ENCODE measurements at places on chromosomes 12 and 14. TPM values are rescaled to one million over a fixed set of nuclear protein-coding genes. Genes with fewer than 3 reads are reported as not detected.

Gene MYF5
- not detected for total RNA-seq

DNA sequence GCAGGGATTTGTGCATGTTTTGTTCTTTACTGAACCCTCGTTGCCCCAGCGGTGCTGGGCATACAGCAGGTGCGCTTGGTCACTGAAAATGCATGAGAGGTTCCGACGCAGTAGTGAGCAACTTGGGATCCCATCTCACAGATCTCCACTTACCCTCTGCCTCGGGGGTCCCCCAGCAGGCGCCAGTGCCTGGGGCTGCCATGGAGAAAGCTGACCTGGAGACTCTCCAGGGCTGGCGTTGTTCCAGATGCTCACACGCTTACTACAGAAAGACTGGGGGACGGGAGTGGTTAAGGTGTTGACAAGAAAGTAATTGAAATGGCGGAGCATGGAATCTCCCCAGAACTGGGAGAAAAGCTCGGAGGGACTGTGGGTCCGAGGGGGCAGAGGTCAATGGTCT lies 14.2 kb downstream of the GLT1D1 start:
- H3K4me3 ChIP-seq, result no peak overlapping the region
- DNase-seq, result no peak
- H3K4me1 ChIP-seq, result no peaks in the 10 kb centered on the region
- H3K27ac ChIP-seq, result no peak overlapping the region
- no peaks in the 10 kb centered on the region for H3K36me3 ChIP-seq
- no peaks in the 10 kb centered on the region for H3K27me3 ChIP-seq

GRCh38 chr12:76249501-76249900 lies 98.7 kb downstream of the BBS10 start:
- no peaks in the 10 kb centered on the region for H3K4me1 ChIP-seq
- peaks cover 14% of the 10 kb centered on the region for H3K27me3 ChIP-seq
- DNase-seq, result no peak
- no peak overlapping the region for H3K4me3 ChIP-seq
- H3K36me3 ChIP-seq, result no peaks in the 10 kb centered on the region

- no peak for DNase-seq
- H3K4me1 ChIP-seq, result peaks cover 16% of the 10 kb centered on the region
- H3K4me3 ChIP-seq, result no peak overlapping the region
- no peak overlapping the region for H3K27ac ChIP-seq
- no peaks in the 10 kb centered on the region for H3K36me3 ChIP-seq
- H3K27me3 ChIP-seq, result no peaks in the 10 kb centered on the region
Observed at GRCh38 chr12:6213969-6214368, 13.8 kb downstream of the CD9 start.

- H3K4me3 ChIP-seq, result no peak overlapping the region
- DNase-seq, result no peak
- H3K4me1 ChIP-seq, result peaks cover 26% of the 10 kb centered on the region
- peaks cover 18% of the 10 kb centered on the region for H3K36me3 ChIP-seq
- no peak overlapping the region for H3K27ac ChIP-seq
- no peaks in the 10 kb centered on the region for H3K27me3 ChIP-seq
Observed at GRCh38 chr12:94982456-94982855, 21.0 kb downstream of the NDUFA12 start.

GRCh38 chr12:9364224-9365176 lies 156.3 kb upstream of the PZP start:
- no peak for DNase-seq
- H3K36me3 ChIP-seq, result peaks cover 2% of the 10 kb centered on the region
- H3K27me3 ChIP-seq, result peaks cover 2% of the 10 kb centered on the region
- peaks cover 34% of the 10 kb centered on the region for H3K4me1 ChIP-seq

Gene ACTR6
- total RNA-seq, result 38.2 TPM

- H3K27me3 ChIP-seq, result no peaks in the 10 kb centered on the region
- H3K4me3 ChIP-seq, result no peak overlapping the region
- no peak for DNase-seq
- H3K36me3 ChIP-seq, result peaks cover 30% of the 10 kb centered on the region
Observed at GRCh38 chr12:68636268-68636667, 25.6 kb downstream of the RAP1B start.

DNA sequence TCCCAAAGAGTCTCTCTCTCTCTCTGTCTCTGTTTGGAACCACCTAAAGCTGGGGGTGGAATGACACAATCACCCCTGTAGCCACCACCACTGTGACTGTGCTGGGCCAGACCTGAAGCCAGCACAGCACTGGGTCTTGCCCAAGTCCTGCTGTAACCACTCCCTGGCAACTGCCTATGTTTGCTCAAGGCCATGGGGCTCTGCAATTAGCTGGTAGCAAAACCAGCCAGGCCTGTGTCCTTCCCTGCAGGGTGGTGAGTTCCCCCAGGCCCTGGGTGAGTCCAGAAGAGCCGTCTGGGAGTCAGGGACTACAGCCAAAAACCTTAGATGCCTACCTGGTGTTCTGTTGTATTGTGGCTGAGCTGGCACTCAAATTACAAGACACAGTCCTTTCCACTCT lies 50.8 kb downstream of the DGLUCY start:
- DNase-seq, result no peak
- no peak overlapping the region for H3K27ac ChIP-seq
- no peak overlapping the region for H3K4me3 ChIP-seq
- H3K36me3 ChIP-seq, result peaks cover 48% of the 10 kb centered on the region
- no peaks in the 10 kb centered on the region for H3K27me3 ChIP-seq

Measured in activated naive CD8-positive, alpha-beta T cell treated with anti-CD3 and anti-CD28 coated beads, Interleukin-2, amount 10 ng/mL, durations not matched to agents 7 days and 5 days (primary cell).